ENCODE measurements at places on chromosomes 1 and 21.
A peak's percentile ranks its signal among the peaks of the same experiment; 100 is the strongest.

- no peak for DNase-seq
These were observed 40.3 kb downstream of the ACBD6 start for GRCh38 chr1:180462102-180462501.

DNA sequence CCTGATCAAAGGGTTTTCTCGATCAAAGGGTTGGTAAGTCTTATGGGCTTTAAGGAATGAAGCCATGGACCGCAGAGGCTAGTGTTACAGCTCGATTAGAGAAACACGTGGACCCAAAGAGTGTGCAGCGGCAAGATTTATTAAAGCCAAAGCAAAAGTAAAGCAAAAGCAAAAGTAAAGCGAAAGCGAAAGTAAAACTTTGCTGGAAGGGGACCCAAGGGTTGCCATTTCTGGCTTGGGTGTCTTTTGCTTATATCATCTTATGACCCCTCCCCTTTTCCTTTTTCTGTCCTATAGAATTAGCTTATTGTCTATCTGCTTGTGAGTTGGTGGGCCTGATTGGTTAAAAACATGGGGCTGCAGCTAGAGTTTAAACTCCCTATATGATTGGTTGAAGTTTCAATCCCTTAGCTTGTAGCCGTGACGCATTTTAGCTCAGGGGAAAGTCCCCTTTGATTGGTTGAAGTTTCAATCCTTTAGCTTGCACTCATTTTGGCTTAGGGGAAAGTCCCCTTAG is 957.0 kb downstream of the AMY1C start:
- no peak for DNase-seq

- peak; percentile 79 for DNase-seq
These were observed 66.3 kb downstream of the CD58 start for GRCh38 chr1:116504308-116505156.

DNA sequence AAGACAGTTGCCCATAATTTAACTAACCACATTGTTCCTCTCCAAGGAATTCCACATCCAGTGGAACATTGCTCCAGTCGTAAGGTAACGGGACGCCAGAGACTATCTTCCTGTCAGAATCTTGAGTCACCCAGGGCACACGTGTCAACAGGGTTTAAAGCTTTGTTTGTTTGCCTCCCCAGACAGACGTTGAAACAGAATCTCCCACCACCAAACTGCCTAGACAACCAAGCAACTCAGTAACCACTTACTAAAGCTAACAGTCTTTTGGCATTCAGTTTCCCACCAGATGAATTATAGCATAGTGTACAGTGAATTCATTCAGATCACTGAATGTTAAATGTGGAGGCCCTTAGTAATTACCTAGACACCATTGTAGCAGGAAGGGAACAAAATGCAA is 439.5 kb downstream of the PLPP3 start:
- no peak for DNase-seq

GRCh38 chr1:63868268-63868781 is 94.5 kb downstream of the ROR1 start:
- DNase-seq, result no peak

DNA sequence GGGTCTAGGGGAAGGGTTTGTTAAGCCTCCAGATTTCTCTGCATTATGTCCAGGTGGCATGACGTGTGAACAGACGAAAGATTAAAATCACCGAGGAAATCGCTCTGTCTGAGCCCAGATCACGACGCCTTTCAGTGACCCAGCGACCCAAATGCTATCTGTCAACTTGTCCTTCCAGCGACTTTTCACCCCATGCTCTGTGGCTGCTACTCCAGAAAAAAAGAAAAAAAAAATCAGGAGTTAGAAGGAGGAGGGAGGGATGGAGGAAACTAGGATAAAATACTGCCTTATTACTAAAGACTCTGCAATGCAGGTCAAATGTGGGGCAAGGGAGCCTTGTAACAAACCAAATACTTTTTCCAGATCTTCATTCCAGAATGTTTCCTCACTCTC is 352.0 kb downstream of the NUF2 start:
- no peak for DNase-seq

DNA sequence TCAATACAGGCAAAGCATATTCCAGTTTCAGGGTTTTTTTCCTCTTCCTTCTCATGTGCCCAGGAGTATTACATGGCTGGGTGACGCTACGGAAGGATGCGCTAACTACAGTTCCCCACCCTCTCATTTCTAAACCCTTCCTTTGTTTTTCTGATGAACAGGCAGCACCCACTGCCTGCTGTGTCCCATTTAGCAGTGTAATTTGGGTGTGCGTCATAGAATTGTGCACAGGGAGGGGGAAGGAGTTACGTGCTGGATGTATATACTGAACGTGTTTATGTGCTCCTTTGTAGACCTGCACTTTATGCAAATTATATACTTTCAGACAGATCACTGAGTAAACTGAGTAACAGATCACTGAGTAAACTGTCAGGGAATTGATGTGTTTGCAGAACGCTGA is 44.5 kb downstream of the ELAPOR1 start:
- no peak for DNase-seq

DNA sequence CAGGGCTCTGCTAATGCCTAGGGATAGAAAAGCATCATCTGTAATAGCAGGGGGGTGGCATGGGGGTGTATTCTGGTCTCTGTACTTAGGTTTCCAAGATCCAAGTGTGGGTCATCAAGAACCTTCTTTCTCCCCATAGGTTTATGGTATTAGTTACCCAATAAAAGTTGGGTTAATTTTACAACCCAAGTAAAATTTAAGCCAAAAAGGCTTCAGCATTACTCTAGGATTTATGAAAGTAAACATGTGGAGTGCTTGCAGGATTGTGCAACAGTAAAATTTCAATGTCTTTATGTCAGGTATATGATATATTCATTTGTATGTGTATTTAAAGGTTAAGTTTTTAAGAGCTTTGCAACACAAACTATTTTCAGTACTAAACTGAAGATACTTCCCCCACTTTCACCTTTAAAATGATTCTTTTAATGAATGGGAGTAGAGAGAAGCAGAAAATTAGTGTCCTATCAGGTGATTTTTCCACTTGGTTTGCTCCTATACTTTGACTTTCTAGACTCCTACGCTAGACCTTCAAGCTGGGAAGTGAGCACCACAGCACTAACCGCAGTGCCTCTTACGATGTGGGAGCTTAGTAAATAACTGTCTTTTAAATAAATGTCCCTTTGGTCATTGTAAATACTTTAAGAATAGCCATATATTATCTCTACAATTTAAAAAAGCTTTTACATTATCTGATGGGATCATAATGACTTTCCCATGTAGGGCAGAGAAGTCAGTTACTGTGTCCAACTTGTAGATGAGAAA is 67.8 kb upstream of the UBE2U start:
- no peak for DNase-seq

DNA sequence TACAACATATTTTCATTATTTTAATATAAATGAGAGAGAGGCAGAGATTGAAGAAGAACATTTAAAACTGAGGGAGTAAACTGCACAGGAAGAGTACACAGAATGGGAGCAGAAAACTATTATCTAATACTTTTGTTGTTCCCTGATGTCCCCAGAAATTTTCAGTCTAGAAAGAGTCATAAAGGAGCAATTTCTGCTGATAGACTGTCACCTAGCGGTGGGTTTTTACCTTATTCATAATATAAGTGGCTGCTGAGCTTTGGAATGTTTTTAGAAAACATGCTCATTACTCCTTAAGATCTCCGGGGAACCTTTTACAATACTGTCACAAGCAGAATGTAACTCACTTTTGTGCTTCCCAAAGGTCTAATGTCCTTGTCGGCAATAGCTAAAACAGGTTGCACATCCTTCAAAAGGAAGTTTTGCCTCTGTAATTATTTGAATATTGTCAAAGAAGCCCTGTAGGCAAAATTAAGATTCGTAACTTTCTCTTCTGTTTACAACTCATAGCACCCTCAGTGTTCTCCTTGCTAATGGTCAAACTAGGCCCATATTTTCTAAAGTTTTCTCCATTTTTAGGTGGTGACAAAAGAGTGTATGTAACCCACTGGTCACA is 4.9 kb upstream of the NPL start:
- DNase-seq, result no peak

DNA sequence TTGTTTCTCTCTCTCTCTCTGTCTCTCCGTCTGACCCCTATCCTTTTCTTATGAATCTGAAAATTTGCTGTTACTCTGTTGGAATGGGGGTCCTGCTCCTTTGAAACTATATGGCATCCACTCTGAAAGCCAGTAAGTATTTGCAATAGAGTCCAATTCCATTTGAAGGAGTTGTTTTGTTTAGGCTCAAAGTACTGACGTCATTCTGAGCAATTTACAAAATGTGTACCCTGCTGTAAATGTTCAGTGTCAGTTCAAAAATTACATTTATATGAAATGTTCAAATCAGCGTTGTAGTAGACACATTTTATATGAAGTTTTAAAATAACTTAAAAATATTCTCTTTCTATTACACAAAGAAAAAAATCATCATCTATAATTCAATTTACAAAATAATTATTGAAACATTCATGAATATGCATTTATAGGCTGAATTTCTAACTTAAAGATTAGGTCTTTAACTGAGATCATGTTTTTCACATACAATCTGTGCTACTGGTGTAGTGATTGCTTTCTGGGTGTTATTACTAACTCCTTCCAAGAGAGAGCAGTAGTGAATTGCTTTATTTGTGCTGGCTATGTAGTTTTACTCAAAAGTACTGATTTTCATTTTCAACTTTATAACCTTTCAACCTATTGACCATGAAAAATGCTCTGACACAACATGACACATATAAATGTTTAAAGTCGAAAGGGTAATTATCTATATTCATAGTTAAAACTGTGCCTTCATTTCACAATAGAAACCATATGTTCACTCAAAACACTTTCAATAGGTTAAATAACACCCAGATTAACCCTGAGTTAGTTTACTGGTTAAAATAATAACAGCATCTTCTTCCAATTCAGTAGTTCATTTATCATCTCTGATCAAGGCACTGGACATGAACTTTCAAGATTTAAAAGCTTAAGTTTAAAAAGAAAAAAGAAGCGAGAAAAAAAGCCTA is 253.1 kb upstream of the ADGRL4 start:
- DNase-seq, result no peak

GRCh38 chr1:97608272-97608671 is 312.6 kb downstream of the DPYD start:
- DNase-seq, result no peak

GRCh38 chr1:182611787-182612186 is 7.6 kb upstream of the RGS16 start:
- no peak for DNase-seq

- no peak for DNase-seq
These were observed 49.0 kb downstream of the RGS7 start for GRCh38 chr1:241308011-241308410.

- no peak for DNase-seq
These were observed 20.7 kb downstream of the KCNA2 start for GRCh38 chr1:110585481-110585880.

- DNase-seq, result no peak
These were observed 327.9 kb upstream of the PROX1 start for GRCh38 chr1:213659580-213660547.

- no peak for DNase-seq
These were observed 78.4 kb upstream of the ERRFI1 start for GRCh38 chr1:8104278-8105236.

GRCh38 chr1:232707142-232707541 is 77.2 kb upstream of the SIPA1L2 start:
- DNase-seq, result no peak

GRCh38 chr21:31343680-31344480 is at the start of gene TIAM1:
Gene TIAM1, minus strand, starts transcription at chr21:31344261. Its CDS starts 77,289 bp downstream, at chr21:31266972.
- DNase-seq, result no peak

- DNase-seq, result no peak
These were observed 31.8 kb upstream of the KCNQ4 start for GRCh38 chr1:40751802-40752201.

GRCh38 chr1:202015662-202015937 is 5.2 kb downstream of the ELF3 start:
- no peak for DNase-seq

DNA sequence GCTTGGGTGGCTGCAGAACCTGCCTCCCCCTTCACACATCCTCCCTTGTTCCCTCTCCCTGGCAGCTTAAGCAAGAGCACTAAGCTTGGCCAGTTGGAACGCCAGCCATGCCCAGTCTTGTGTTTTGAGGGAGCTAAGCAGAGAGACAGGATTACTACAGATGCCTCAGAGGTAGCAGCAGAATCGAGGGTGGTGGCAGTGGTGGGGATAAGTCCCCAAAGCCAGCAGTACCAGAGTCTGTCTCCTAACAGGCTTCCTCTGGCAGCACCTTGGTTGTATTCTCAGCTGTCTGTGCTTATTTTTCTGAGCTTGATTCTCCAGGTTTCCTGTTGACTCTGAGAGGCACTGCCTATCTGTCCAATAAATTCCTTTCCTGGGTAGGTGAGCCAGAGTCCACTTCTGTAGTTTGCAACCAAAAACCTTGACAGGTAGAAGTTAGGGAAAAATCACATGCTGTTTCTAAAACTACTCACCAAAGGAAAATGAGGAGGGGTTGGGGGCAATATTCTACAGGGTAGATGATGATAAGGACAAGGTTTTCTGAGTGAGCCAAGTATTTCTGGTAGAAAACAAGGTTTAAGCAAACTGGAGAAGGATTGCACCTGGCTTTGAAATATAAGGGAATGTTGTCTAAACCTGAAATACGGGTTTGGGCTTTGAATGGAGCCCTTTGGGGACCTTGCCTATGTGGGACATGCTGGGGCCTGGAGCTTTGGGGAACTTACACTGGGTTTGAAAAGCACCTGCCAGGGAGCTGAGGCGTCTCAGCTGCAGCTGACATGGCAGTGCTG is 100.8 kb downstream of the PBX1 start:
- DNase-seq, result no peak

DNA sequence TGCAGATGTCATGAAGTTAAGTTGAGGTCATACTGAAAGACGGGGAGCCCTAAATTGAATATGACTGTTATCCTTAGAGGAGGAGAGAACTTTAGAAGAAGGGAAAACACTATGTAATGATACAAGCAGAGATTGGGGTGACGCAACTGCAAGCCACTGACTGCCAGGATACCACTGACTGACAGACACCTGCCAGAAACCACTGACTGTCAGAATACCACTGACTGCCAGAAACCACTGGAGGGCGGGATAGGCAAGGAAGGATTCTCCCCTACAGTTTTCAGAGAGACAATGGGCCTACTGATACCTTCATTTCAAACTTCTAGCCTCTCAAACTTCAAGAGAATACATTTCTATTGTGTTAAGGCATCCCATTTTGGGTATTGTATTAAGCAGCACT is 388.7 kb downstream of the USH2A start:
- DNase-seq, result no peak

DNA sequence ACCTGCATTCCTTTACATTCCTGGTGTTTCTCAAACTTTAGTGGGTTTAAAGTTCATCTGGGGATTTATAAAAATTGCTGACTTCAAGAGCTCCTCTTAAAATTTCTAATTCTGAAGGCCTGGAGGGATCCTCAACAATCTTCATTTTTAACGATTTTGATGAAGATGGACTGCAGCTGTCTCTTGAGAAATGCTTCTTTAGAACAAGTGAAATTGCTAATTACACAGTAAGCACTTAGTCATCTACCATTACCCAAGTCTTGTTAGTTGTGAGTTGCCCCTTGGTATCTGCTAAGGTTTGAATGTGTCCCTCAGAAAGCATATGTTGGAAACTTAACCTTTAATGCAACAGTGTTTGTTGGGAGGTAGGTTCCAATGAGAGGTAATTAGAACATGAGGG is 163.7 kb downstream of the LTN1 start:
- DNase-seq, result no peak

- DNase-seq, result no peak
These were observed 580 bp upstream of the AZIN2 start for GRCh38 chr1:33080373-33080772.

- DNase-seq, result no peak
These were observed 191.3 kb upstream of the HP1BP3 start for GRCh38 chr1:20978413-20978812.

GRCh38 chr1:62181532-62181931 is 13.1 kb upstream of the L1TD1 start:
- DNase-seq, result no peak

Measured in activated CD4-positive, alpha-beta T cell treated with anti-CD3 and anti-CD28 coated beads, Interleukin-2, amount 50 U/mL, for 1 hour (primary cell).